ENCODE measurements at places on chromosomes 1 and 21.

DNA sequence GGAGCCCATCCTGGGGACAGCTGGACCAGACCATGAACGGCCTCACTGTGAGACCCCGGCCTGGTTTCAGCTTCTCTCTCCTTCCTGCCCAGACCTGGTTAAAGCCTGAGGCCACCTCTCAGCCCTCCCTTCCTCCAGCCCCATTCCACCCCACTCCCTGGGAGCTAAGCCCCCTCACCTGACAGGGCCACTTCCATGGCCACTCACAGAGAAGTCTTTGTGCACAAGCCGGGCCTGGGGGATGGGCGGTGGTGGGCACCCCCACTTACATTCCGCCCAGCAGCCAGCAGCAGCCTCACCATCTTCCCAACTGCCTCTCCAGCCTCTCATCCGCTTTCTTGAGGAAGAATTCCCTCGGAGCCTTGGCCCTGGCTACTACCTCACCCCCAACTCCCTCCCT lies 40.4 kb downstream of the RHBG start:
- DNase-seq, result no peak

- peak; percentile 83 for DNase-seq
Observed at GRCh38 chr1:53393325-53393792, 65.5 kb upstream of the LRP8 start.

DNA sequence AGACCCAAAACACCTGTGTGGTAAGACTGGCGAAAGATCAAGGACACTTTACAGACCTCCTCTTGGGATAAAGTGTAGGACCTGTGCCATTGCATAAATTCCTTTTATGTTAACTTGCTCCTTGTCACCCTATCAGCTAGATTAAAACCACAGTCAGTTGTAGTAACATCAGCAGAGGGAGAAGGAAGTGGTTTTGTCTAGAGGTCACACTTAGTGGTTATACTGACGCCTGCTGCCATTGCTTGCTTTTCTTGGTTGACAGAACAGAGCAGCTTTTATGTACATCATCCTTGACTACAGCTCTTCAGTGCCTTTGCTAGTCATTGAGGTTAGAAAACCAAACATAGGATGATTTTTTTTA lies 101.4 kb downstream of the PBX1 start:
- no peak for DNase-seq

- DNase-seq, result no peak
Observed at GRCh38 chr21:34826836-34827235, 158.0 kb downstream of the CLIC6 start.

DNA sequence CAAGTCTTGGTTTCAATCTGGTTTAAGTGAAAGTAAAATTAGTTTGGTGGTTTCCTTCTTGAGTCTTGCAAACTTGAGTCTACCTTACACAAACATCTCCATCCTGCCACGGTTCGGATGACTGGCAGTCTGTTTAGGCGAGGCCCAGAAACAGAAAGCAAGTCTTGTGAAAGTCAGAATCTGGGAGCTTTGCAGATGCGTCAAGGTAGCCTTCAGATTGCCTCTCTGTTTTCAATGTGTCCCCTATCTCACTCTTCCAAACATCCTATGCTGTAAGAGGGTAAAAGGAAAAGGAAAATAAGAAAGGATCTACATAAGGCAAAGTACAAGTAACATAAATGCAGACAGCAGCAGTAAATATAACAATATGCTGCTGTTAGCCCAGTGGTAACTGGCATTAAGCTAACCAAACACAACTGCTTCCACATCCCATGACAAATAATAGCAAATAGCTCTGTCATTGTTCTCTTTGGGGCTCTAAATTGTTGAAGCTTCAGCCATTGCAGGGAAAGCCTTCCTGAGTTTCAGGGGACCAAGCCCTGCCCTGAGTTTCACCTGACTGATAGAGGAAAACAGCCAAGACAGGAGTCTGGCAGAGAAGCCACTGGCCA lies 26.2 kb upstream of the C1orf105 start:
- peak; percentile 21 for DNase-seq

GRCh38 chr1:244865028-244865371 lies 657 bp upstream of the HNRNPU start:
- DNase-seq, result peak; percentile 75

DNA sequence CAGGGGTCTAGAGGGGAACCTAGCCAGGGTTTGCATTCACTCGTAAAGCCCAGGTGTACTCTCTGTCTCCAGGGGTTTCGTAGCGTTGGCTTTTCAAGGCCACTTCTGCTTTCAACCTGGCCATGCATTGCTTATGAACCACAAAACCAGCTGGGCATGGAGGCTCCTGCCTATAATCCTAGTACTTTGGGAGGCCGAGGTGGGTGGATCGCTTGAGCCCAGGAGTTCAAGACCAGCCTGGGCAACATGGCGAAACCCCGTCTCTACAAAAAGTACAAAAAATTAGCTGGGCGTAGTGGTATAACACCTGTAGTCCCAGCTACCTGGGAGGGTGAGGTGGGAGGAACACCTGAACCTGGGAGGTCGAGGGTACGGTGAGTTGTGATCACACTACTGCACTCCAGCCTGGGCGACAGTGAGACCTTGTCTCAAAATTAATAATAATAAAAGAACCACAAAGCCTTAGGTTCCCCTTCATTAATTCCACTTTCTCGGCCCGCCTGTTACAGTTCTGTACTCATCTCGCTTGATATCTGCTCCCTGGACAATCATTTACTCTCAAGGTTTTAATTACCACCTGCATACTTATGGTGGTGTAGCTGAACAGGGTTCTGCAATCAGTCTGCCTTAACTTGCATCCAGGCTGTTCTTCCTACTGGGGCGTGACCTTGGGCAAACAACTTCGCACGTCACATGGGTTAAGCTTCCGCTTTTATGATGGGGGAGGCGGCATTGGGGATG lies 6.1 kb downstream of the SLC16A4 start:
- no peak for DNase-seq

- no peak for DNase-seq
Observed at GRCh38 chr1:204292740-204293139, 67.0 kb downstream of the PLEKHA6 start.

DNA sequence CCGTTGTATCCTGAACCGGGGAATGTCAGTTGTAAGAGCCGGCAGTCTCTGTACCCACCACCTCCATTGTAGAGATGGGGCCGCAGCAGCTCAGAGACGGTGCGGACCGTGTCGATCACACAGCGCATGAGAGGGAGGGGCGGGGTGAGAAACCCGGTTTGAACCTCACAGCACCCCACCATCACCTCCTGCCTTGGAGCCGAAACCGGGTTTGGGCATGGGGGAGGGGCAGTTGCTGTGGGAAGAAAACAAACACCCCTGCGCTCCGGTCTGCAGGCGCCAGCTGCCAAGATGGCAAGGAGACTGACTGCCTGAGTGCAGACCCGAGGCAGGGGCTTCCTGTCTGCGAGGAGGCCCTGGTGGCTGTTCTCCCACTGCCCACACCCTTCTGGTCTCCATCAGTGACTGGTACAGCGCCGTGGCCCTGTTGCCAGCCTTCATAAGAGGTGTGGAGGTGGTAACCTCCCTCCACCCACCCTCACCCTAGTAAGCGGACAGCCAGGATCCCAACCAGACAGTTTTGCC lies 69.2 kb upstream of the SSBP3 start:
- peak; percentile 69 for DNase-seq

DNA sequence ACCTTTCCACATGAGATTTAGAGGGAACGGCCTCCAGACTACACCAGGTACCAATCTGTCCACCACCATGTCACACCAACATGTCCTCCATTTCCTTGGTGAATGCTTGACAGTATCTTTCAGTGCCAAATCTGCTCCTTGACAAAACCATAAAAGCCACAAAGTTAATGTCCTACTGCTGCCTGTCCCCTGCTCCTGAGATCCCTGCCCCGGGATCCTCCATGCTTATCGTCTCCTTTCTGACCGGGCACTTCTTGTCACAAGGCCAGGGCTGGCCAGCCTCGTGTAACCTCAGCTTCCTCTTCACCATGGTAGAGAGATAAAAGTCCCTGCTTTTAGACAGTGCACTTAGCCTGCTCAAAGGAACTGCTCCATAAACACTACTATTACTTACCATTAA lies 136.2 kb downstream of the NAV1 start:
- DNase-seq, result no peak

DNA sequence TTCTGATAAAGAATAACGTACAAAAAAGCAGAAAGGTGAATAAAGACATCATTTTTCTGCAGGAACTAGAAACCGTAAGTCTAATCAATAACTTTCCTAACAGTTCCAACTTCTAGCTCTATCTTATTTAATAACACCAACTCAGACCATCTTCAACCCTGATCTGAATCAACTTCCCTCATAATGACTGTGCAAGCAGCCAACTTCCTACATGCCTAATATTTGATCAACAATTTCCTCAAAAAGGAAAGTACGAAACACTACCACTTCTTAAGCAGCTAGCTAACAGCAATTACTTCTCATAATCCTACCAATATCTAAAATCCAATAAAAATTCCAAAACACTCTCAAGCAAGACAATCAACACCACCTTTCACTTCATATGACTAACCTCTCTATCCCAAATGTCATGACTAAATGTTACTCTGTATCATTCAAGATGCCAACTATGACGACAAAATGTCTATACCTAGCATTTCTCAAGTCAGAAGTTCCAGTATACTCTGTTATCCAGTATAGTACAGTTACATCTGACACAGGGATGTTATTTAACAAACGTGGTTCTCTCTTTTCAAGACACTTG lies 1.7 kb downstream of the COP1 start:
- no peak for DNase-seq

GRCh38 chr1:198548890-198549289 lies 8.4 kb upstream of the ATP6V1G3 start:
- DNase-seq, result no peak

DNA sequence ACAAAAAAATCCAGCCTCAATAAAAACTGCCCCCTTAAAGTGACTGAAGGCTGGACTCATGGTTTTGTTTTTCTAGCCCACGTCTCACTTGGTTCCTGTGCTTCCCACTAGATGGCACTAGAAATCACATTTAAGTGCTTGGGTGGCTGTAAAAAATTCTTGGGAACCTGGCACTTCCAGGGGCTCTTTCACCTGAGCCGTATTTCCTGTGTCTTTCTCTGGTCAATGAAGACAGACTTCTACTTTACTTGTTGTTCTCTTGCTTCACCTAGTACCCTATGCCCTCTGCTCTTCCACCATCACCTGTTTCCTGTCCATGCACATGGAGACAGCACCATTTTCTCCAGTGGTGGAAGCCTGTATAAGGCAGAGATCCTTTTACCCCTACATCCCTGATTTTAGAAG lies 20.0 kb downstream of the METTL13 start:
- no peak for DNase-seq

- no peak for DNase-seq
Observed at GRCh38 chr1:80054129-80054528, 1047.6 kb upstream of the ADGRL4 start.

DNA sequence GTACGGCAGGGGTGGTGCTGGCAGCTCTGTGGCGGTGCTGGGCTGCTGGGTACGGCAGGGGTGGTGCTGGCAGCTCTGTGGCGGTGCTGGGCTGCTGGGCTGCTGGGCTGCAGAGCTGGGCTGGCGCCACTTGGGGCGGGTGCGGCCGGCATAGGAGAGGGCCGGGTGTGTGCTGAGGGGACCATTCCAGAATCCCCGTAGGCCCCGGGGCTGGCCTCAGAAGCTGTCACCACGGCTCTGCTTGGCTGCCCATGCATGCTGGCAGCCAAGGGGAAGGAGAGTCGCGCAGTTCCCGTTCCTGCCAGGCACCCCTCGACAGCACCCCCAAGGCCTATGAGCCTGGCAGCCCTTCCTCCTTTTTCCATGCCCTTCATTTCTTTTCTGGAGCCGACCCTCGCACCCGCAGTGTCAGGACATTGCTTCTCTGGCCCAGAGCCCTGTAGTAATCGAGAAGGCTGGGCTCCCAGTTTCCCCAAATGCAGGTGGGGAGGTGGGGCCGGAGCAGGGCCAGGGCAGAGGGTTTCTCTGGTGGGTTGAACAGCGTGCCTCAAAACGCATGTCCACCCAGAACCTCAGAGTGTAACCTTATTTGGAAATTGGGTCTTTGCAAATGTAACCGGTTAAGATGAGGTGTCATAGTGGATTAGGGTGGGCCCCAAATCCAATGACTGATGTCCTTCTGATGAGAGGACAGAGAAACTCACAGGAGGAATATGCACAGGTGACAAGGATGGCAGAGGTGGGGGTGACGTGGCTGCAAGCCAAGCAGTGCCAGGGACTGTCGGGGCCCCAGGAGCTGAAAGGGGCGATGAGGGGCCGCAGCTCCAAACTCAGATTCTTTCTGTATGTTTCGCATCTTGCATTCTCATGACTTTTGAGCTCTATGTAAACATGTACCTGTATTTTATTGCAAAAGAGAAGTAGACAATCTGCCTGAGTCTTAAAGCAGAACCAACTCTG lies 71.0 kb upstream of the ACTRT2 start:
- no peak for DNase-seq

- peak; percentile 52 for DNase-seq
Observed at GRCh38 chr1:119968068-119968492, 71.8 kb upstream of the ADAM30 start.

DNA sequence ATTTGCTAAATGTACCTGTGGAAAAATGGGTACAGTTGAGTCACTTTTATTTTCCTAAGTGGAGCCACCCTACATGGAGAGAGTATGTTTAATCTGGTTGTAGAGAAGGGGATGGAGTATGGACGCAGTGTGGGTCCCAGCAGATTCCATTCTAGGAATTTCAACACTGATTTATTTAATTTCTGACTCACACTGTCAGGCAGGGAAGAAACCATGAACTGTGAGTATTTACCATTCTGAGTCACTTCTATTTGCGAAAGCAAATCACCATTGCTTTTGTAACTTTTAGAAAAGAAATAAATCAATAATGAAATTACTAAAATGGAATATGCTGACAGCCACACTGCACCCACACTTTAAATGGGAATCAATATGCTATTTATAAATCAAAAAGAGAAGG lies 339.0 kb downstream of the DSCAM start:
- no peak for DNase-seq

DNA sequence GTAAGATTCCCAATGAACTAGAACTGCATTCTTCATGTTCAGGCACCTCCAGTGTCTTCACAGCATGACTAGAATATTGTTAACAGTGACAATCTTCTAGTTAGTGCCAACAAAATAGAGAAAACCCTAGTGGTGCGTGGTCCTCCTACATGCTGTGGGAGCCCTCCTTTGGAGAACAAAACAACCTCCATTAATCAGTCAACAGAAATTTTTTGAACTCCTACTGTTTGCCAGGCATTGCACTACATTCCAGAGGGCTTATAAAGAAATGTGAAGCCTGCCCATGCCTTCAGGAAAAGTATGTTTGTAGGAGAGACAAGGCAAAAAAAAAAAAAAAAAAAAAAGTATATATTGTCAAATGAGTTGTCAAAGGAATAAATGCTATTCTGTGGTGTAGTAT lies 252.7 kb downstream of the LRRC40 start:
- no peak for DNase-seq

DNA sequence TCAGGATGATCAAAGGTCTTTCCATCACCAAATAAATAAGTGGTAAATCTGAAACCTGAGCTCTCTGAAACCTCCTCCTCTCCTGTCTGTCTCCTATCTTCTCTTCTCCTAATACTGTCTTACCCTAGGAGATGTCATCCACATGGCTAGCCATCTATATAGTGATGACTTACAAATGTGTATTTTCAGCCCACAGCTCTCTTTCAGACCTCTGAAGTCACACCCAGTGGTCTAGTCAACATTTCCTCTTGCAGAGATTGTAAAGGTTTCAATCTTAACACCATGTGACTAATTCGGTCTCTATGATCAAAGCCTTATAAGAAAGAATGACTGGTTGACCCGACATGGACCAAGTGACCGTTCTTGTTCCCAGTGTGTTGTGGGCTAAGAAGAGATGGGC lies 63.1 kb upstream of the DPT start:
- DNase-seq, result no peak

GRCh38 chr1:8167936-8168335 lies 141.8 kb upstream of the ERRFI1 start:
- DNase-seq, result no peak
